ENCODE measurements at places on chromosomes 7 and 10.

- no peak for DNase-seq
Observed at GRCh38 chr7:30627026-30627425, 32.3 kb downstream of the GARS1 start.

DNA sequence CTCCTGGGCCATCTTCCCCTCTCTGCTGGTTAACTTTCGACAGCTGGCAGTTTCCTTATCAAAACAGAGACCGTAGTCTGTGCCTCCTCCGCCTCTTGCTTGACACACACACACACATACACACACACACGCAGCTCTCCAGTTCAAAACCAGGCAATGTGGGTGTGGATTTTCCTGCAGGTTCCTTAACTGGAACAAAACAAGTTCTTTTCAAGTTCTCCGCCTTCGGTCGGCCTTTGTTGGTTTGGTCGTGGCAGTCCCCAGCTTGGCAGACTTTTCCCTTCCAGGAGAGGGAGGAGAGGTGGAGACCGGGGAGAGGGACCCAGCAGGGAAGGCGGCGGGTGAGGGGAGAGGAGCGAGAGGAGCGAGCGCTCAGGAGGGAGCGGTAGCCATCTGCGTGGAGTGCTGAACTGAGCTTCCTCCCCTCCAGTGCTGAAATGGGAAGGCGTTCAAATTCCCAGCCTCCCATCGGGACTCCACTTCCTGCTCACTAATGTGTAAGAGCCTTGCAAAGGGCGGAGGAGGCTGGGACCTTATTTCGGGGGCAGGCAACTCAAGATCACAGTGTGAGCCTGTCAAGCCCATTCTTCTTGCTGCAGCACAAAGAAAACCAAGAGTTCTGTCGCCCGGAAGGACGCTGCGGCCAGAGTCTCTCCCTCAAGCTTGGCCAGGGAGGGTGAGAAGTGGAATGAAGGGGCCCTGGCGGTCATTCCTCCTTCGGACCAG lies 120.6 kb downstream of the PRPF18 start:
- DNase-seq: no peak

DNA sequence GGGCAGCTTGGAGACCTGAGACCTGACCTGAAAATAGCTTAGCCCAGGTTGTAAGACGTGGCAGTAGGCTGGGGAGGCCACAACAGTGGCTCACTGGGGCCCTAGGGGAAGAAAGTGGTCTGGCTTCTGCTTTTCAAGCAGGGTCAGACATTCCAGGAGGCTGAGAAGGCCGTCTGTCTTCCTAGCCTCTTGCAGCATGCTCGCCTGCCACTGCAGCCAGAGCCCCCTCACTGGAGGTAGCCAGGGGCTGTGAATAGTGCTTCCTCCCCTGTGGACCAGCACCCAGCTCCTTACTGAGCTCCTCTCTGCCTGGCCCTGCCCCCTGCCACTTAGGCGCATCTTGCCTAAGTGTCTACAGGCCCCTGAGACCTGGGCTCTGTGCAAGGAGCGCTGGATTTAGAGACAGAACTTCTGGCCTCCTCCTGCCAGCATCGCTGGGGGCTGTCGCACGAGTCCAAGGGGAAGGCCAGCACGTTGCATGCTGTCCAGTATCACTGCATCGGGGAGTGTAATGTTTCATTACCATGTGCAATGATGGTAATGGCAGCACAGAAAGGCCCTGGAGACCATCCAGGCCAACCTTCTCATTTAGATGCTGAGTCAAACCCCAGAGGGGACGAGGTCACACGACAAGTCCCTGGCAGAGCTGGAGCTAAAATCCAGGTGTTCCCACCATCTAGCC lies 12.7 kb downstream of the ZMIZ1 start:
- no peak for DNase-seq

DNA sequence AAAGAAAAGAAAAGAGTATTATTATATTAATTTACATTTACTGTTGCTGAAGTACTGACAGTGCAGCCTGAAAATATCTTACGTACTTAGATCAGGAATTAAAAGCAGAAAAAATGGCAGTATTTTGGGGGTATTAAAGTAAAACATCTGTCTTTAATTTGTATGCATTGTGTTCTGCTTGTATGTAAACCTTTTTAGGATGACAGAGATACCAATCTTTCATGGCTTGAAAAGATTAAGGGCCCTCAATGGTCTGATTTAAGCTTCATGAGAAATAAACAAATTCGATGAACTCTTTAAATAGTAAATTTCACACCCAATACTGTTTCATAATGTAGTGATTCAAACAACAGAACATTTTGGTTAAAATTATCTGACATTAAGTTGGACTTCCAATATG lies 116.3 kb downstream of the MLLT10 start:
- no peak for DNase-seq

DNA sequence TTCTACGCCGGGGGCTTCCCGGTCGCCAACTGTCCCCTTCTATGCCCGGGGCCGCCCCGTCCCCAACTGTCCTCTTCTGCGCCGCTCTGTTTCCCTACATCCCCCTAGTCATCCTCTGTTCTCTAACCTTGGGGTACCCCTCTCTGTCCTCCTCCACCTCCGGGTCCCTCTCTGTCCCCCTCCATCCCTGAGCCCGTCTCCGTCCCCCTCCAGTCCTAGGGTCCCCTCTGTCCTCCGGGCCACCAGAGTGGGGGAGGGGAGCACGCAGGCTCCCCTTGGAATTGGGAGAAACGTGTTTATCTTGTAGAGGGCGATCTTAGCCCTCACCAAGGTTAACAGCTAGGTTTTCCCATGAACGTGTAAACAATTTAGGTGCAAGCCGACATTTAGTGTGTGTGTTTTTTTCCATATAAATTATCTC lies 852 bp upstream of the KLF6 start:
- no peak for DNase-seq

DNA sequence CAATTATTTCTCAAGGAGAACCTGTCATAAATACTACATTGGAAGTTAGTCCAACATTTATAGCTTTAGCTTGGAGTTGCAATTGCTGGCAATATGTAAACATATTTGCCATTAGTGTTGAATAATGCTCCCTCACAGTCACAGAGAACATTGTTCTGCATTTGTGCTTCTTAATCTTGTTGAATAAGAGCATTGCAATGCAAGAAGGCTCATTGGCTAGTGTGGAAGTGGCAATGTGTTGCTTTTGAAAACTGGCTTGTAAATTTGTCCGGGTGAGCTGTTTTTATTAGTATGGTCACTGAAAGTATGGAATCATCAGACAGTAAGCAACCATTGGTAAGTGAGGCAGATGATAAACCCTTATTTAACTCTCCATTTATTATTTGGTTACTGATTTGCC lies 47.7 kb upstream of the MBL2 start:
- DNase-seq: no peak

DNA sequence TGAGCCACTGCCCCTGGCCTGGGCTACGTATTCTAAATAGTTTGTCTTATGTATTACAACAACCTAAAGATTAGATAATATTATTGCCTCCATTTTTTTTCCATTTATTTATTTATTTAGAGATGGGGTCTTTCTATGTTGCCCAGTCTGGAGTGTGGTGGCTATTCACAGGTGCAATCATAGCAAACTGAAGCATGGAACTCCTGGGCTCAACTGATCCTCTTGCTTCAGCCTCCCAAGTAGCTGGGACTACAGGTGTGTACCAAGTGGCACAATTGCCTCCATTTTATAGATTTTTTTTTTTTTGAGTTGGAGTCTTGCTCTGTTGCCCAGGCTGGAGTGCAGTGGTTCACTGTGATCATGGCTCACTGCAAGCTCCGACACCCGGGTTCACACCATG lies 6.5 kb upstream of the TRA2A start:
- DNase-seq: no peak

DNA sequence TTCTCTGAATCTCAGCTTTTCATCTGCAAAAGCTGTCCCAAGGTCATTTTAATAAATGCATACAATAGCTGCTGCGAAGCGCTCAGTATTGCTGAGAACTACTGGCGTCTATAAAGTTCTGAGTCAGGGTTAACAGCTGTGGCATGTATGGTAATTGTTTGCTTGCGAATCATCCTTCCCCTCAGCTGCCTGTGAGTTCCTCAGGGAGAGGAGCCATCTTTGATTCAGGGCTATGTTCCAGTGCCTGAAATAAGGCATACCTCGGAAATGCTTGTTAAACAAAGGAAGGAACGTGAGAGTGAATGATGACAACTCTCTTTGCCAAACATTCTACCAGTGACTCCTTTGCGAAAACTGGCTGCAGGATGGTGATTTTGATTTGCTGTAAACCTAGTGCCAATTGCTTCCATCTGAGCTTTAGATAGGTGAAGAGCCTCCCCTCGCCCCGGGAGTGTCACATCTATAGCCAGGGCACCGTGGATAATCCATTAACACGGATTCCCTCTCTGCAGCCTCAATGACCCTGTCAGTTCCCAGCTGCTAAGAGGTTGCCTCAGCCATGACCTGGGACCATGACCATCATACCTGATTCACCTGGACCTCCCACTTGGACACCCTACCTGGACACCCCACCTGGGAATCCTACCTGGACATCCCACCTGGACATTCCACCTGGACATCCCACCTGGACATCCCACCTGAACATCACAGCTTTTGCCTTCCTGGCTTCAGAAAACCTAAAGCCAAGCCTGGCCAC lies 39.6 kb downstream of the GPRIN2 start:
- no peak for DNase-seq

DNA sequence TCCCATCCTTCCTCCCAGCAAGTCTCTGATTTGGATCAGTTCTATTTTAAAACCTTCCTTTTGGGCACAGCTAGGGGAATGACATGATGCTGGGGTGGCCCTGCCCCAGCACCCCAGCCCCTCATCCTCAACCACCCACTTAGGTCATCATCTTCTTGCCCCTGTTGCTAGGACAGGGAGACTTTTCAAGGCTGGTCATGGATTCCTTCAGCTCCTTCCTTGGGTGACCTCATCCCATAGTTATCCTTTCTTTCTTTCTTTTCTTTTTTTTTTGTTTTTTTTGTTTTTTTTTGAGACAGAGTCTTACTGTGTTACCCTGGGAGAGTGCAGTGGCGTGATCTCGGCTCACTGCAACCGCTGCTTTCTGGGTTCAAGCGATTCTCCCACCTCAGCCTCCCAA lies 127.2 kb downstream of the WDFY4 start:
- DNase-seq: no peak

GRCh38 chr7:55326081-55326835 lies 38.9 kb upstream of the LANCL2 start:
- no peak for DNase-seq
